NCI-H187 treated with DMSO at 0.1 percent for 48 hours (cell line): ENCODE measurements at places on chromosomes 1 and 21.

GRCh38 chr1:175080030-175080429 is 12.4 kb downstream of the TNN start:
- DNase-seq, result no peak

DNA sequence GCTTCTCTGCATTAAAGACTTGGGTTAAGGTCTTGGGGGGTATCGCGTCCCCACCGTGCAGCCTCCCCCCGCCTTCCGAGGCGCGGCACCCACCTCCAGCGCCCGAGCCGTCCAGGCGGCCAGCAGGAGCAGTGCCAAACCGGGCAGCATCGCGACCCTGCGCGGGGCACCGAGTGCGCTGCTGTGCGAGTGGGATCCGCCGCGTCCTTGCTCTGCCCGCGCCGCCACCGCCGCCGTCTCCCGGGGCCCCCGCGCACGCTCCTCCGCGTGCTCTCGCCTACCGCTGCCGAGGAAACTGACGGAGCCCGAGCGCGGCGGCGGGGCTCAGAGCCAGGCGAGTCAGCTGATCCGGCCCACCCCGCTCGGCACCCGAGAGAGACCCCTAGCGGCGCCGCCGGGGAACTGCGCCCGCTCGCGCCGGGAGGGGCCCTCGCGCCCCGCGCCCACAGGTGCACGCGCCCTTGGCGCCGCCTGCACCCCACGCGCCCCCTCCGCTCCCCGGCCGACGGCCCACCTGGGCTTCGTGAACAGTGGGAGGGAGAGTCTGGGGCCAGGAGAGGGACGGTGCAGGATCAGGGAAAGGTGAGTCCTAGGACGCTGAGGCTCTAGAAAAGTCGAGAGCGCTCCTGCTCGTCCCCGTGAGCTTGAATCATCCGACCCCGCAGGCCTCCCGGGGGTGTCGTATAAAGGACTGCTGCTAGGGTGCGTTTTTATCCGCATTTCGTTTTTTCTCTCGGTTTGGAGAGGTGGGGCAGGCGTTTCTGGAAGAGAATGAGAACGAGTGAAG is at the start of gene APP:
TSS of gene APP (minus strand) at position 300 of the 787 bp plus-strand sequence. CDS start at position 150, 150 bp downstream.
- peak; percentile 5 for DNase-seq

DNA sequence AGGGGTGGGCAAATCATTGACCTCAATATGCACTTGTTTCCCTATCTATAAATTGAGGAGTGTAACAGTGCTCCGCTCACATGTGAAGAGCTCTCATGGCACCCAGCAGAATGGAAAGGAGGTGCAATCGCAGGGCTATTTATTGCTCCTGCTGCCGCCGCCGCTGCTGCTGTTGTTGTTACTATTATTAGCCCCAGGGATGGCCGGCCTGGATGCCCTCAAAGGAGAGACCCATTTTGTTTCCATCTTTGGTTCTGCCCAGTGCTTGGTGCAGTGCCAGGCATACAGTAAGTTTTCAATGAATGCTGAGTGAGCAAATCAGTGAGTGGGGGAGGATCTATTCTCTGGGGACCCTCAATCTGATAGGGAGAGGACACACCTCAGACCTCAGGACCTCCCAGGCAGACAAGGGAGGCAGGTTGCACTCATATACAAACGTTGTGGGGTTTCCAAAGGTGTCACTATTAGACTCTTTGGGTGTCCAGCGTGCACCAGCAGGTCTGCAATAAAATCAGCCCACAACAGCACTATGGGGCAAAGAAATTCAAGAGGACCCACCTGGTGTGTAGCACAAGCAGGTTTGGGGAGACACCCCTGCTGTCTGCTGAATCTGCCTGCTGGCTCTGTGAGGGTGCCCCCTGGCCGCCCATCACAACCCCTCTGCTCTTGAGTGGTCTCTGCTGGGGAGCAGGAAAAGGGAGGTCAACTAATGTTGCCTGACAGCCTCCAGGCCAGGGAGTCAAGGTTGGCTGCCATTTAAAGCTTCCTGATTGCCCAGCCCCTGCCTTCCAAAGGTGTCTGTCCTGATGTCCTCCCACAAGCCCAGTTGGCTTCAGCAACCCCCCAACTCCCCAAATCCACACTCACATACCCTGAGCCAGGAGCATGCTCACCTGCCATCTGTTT is 136.3 kb downstream of the ACTL8 start:
- no peak for DNase-seq

DNA sequence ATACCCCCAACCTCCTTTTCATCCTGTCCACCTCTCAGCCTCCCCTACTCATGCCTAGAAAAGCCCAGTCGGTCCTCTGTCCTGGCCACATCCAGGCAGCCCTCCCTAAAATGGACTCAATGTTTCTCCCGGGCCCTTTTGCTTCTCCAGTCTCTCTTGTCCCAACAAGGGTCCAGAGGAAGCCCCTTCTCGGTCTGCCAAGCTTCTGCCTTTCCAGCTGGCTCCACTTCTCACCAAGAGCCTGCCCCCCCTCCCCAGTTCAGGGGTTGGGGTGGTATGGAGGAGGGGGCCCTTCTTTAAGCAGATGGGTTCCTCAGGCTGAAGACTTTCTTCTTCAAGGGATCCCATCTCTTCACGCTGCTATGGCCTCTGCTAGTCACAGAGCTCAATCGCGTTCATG is 23.9 kb downstream of the RAB7B start:
- DNase-seq, result no peak

GRCh38 chr1:200518524-200518923 is 102.0 kb downstream of the KIF14 start:
- no peak for DNase-seq

DNA sequence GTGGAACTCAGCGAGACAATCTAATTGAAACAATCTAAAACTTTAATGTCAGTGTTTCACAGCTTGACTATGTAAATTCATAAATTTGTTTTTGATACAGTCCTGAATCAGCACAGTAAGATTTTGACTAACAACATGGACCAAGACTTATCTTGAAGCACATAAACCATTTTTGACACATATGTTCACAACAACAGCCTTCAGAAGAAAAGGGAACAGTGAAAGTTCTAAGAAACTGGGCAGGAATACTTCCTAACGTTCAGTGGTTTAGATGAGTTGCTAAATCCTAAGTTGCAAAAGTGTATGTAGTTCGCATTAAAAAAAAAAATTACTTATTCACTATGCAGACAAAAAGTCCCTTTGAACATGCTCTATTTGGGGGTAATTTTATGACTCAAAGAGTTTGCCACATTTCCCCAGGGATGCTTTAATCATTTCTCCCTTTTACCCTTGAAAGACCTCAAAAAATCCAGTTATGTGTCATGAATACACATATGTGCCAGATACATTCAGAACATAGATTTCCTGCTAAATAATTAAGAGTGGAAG is 120.2 kb downstream of the MRPL39 start:
- DNase-seq, result no peak
